ENCODE measurements at places on chromosomes 5 and 9.

GRCh38 chr9:3578786-3579185 is 53.0 kb upstream of the RFX3 start:
- DNase-seq, result no peak

DNA sequence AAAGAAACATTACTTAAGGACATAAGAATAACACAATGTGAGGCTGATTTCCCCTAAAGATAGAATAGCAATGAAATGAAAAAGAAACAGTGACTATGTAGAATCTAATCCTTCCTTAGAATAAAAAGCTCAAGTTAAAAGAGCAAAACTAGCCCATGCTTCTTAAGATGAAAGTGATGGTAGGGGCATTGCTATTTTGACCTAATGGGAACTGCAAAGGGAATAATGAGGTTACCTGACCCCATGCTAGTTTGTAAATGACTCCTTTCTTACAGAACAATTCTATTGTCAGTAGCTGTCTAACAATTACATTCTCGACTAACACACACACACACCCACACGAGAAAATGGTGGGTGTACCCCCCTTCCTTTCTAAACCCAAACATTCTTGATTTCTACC is 575.8 kb downstream of the CSNK1G3 start:
- no peak for DNase-seq

- DNase-seq, result no peak
Observed at GRCh38 chr9:83642793-83643192, 19.9 kb downstream of the IDNK start.

GRCh38 chr9:123508048-123508447 is 152.1 kb downstream of the CRB2 start:
- no peak for DNase-seq

- no peak for DNase-seq
Observed at GRCh38 chr5:56233230-56233629, at the start of gene ANKRD55. Gene ANKRD55, minus strand, starts transcription at chr5:56233330. Its CDS starts 417 bp downstream, at chr5:56232913.

GRCh38 chr5:178537467-178538371 is 52.5 kb downstream of the COL23A1 start:
- DNase-seq, result no peak

DNA sequence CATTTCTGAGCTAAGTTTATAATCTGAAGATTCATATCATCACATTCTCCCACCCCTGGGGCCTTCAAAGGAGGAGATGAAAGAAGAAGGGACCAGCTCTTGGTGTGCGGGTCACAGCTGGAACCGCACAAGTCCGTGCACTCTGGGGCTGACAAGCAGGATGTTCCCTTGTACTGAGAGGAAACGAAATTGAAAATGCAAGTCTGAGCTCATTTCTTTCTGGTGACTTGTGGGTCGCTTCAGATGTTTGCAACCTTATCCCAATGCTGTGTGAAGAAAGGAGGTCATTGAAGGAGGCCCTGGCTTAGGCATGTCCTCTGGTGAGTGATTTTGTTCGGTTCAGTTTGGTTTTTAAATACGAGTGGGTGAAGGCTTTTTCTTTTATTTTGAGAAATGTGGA is 59.6 kb downstream of the C9orf152 start:
- DNase-seq, result peak; percentile 75

DNA sequence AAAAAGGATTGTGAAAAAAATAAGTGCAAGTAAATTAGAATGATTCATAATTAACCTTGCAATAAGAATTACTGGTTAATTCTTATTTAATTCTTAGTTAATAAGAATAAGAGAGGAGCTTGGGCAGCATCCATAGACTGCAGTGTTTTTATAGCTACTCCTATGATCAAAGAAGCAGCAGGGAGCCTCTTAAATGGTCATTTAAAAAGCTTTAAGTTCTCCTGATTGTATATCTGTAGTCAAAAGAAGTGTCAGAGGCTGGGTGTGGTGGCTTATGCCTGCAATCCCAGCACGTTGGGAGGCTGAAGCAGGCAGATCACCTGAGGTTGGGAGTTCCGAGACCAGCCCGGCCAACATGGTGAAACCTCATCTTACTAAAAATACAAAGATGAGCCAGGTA is 14.4 kb downstream of the ACER2 start:
- no peak for DNase-seq
